Activated naive CD8-positive, alpha-beta T cell treated with anti-CD3 and anti-CD28 coated beads, Interleukin-2, amount 50 U/mL, for 16 hours (primary cell): ENCODE measurements at places on chromosomes 6 and 20.

DNA sequence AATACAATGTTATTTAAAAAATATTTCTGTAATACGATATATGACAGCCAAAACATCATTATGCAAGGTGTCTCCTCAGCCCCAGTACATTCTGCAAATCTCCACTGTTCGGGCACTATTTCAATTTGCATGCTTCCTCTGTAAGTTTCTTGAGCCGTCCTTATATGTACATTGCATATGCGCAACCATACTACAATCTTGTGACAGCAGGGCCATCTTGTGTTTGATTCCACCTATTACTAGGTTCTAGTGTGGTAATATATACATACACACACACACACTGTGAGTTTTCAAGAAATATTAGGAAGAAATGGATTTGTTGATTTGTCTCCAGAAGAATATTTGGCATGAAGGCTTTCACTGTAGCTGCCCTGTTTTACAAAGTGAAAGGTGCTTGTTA lies 9.8 kb downstream of the LYRM4 start:
- no peak for DNase-seq

GRCh38 chr6:112227411-112227810 lies 27.0 kb downstream of the LAMA4 start:
- DNase-seq: no peak

GRCh38 chr20:3818155-3819151 lies 1.9 kb upstream of the AP5S1 start:
- DNase-seq: no peak

DNA sequence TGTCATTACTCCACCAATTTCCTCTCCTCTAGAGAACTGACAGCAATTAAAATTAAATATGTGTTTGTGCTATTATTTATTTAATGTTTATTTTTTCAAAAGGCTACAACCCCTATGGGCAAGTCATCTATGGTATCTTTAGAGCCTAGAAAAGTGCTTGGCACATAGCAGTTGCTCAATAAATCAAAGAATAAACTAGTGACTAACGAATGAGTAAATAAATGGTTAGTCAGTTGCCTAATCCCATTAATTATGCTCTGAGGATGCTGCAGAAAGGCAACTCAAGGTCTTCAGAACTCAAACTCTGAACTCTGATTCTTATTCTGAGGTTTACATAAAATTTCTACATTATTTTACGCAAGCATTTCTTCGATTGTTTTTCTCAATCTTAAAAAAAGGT lies 193.0 kb upstream of the TSHZ2 start:
- DNase-seq: no peak

DNA sequence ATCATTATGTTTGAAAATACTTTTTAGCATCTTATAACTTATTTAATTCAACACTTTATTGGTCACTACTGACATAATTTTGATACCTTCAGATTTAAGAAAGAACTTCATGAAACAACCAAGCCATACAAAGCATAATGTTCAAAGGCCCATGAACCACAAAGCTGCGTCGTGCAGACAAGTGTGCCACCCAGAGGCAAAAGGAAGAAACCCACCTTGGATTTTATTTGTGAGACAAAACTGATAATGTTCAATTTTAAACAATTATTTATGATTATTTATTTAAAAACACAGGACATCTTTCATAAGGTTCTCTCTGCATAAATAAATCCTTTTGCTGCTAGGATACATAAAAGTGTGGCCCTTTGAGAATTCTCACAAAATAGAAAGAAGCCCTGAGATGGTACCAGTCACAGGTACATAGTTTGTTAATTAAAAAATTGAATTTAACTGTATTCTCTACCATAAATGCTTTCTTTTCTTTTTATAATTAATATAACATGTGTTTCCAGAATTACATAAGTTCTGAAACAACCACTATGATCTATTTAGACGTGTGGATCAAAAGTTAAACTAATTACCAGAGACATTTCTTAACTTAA lies 143.7 kb downstream of the RALGAPA2 start:
- no peak for DNase-seq

GRCh38 chr6:56488281-56488680 lies 154.4 kb downstream of the DST start:
- no peak for DNase-seq

- DNase-seq: no peak
These were observed at the start of gene GCNT2 for GRCh38 chr6:10521104-10521808. Gene GCNT2 (plus strand): TSS chr6:10521351. CDS start chr6:10528912, 7,561 bp downstream.
